HAP-1 (cell line): ENCODE measurements at places on chromosomes 2 and 18.
A peak's percentile ranks its signal among the peaks of the same experiment; 100 is the strongest.

- no peak for DNase-seq
These were observed 1530.7 kb downstream of the LRP1B start for GRCh38 chr2:140600116-140600515.

DNA sequence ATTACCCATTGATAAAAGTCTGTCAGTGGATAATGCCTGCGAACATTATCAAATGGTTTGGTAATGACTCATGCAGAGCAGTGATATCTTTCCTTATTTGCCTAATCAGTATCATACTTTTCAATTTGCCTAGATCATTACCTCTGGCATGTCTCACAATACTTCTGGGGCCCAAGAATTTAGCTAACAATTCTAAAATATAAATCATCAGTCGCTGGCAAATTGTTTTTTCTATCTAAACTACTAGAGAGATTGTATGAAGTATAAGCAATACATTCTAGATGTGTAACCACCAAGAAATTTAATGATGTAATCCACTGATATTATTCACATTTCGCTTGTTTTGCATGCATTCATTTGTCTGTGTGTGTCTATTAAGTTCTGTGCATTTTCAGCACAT is 191.2 kb upstream of the CDH19 start:
- DNase-seq, result no peak

GRCh38 chr18:41126541-41127235 is 828.3 kb upstream of the PIK3C3 start:
- DNase-seq, result no peak

DNA sequence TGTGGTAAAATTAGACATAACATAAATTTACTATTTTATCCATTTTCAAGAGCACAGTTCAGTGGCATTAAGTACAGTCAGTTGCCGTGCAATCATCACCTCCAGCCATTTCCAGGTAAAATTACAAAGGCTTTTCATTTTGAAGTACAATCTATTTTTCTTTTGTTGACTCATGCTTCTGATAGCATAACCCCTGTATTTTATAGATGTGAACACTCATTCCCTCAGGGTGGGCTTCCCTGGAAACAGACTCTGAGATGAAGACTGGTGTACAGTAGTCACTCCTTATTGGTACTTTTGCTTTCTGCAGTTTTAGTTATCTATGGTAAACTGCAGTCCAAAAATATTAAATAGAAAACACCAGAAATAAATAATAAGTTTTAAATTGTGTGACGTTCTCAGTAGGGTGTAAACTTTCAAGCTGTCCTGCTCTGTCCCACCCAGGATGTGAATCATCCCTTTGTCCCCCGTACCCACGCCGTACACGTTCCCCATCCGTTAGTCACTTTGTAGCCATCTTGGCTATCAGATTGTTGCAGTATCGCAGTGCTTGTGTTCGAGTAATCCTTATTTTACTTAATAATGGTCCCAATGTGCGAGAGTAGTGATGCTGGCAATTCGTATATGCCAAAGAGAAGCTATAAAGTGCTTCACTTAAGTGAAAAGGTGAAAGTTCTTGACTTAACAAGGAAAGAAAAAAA is 41.1 kb upstream of the NAB1 start:
- DNase-seq, result no peak

DNA sequence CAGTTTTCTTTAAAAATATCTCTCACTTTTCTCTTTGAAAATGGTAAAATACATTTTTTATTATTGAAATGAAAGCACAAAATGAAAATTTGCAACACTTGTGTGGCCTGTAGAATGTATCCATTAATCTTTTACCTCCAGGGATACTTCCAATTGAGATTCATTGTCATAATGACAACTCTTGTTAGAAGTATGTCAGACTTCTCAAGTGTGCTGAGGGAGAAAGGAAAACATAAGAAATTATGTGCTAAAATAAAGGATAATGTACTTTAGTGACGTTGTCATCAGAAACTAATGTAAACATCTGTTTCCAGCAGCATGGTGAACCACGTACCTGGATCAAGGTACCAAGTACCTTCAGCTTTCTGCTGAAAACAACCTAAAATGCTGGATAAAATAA is 195.8 kb upstream of the STON1 start:
- DNase-seq, result no peak

GRCh38 chr2:9547262-9547991 is 8.2 kb downstream of the ADAM17 start:
- DNase-seq, result no peak

GRCh38 chr18:28411806-28412205 is 234.9 kb upstream of the CDH2 start:
- DNase-seq, result no peak

GRCh38 chr18:12438257-12438656 is 30.5 kb downstream of the PRELID3A start:
- DNase-seq, result no peak

DNA sequence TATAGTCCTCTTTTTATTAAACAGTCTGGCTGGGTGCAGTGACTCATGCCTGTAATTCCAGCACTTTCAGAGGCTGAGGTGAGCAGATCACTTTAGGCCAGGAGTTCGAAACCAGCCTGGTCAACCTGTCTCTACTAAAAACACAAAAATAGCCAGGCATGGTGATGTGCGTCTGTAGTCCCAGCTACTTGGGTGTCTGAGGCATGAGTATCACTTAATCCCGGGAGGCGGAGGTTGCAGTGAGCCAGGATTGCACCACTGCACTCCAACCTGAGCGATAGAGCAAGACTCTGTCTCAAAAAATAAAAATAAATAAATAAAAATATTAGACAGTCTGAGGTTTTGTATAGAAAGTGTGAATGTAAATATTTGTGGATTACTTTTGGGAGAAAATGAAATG is 17.8 kb downstream of the XRCC5 start:
- no peak for DNase-seq

DNA sequence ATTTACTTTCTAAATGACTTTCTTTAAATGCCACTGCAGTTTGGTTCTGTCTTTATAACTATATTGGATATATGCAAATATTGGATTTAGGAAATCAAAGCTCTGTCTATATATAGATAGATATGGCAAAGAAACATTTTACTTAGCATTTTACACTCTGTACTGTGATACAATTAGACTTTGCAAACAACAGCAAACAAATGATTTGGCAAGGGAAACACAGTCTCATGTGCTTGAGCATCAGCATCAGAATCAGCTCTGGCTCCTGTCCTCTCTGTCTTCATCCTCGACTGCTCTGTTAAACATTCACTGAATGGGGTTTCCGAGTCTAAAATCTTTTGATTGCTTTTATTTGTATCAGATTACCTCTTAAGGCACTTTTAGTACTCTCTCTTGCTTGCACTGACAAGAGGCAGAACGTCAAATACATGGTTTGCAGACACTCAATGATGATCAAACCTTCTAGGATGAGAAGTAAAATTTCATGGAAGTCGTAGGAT is 176.8 kb upstream of the LRP1B start:
- DNase-seq, result no peak

- DNase-seq, result no peak
These were observed 51.0 kb upstream of the BOD1L2 start for GRCh38 chr18:57095884-57096283.

GRCh38 chr2:109473616-109474318 is 140.0 kb downstream of the SEPTIN10 start:
- no peak for DNase-seq

GRCh38 chr2:1591461-1591770 is 152.9 kb downstream of the PXDN start:
- DNase-seq, result no peak

DNA sequence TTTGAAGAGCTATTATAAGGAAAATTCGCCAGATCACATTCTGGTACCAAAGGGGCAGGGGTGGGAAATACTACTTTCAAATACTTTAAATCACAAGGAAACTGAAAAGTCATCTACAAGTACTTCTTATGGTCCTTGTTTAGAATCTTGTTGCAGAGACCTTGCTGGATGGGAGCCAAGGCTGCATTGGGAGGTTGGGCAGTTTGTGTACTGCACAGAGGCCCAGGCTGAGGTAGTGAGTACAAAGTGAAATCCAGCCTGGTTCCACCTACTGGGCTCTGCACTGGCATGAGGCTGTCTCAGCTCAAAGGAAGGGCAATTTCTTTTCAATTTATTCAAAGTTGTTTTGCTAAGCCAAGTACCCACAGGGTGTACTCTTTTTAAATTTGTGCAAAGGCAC is 140.3 kb upstream of the DLX2 start:
- no peak for DNase-seq

- DNase-seq, result no peak
These were observed 7.8 kb upstream of the GPR55 start for GRCh38 chr2:230932556-230933511.

DNA sequence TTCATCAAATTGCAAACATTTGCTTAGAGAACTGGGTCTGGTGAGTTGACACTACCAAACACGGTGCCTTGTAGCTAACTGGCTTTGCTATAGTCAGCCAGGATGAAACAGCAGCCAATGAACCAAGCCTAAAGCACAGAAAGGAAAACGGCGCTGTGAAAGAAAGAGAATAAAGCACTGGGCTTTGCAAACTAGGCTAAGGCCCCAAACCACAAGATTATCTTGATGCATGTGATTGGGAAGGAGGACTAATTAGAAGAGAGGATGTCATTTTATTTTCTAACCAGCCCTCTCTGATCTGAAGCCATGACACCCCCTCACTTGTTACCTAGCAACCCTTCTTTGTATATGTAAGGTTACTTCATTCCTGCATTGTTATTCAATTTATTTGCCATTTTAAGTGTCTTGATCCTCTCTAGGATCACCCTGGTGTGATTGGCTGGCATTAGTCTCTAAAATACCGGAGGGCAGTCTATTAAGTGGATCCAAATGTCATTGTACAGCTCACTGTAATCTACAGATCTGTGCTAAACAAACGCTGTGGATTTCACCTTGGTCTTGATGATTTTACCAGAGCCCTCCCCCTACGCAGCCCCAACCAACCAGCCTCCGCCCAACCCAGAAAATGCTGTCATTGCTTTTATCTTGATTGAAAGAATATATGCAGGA is 395.4 kb upstream of the ACVR2A start:
- DNase-seq, result peak; percentile 75

DNA sequence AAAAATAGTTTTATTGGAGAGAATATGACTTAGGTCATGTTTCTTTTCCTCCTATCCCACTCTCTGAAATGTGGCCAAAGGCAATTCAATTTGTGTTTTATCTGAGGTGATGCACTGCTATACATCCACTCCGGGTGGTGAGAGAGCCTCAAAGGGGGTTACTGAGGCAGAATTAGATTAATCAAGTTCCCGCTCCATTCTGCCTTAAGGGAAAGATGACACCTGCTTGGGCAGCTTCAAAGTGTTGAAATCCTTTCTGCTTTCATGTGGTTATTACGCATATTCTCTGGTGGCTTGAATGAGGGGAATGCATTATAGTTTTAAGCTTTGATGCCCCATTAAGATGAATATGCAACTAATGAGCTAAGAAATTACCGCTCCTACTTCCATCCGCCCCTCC is 213.0 kb upstream of the TMEFF2 start:
- peak; percentile 30 for DNase-seq

- DNase-seq, result no peak
These were observed 8.2 kb downstream of the PLCD4 start for GRCh38 chr2:218615868-218616315.

GRCh38 chr18:74896390-74896991 is 298.8 kb downstream of the ZNF407 start:
- DNase-seq, result no peak
